SJCRH30 (cell line): ENCODE measurements at places on chromosomes 5 and 9. TPM values are rescaled to one million over a fixed set of nuclear protein-coding genes. Genes with fewer than 3 reads are reported as not detected.

COL5A1 gene
- total RNA-seq = 30.9 and 32.1 TPM in 2 replicates

DNA sequence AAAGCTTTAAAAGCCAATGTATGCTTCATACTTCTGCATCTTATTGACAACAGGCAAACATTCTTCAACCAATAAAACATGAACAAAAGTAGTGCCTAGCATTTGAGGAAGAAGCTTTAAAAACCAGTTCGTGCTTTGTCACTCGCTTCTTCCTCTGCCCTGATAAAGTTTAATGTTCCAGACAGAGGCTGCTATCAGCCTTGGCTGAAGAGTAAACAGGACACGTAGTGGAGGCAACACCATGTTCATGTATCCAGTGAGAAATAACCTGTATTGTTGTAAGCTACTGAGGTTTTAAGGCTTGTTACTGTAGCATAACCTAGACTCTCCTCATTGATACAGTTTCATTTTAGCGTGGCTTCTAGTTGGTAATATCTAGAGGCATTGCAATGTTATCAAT is 3.2 kb upstream of the FUBP3 start:
- no peak for DNase-seq
- H3K27ac ChIP-seq = no peak overlapping the region
- H3K4me3 ChIP-seq = no peak overlapping the region
- H3K27me3 ChIP-seq = no peaks in the 10 kb centered on the region
- H3K4me1 ChIP-seq = no peaks in the 10 kb centered on the region

GRCh38 chr5:142455856-142456255 is 131.0 kb upstream of the SPRY4 start:
- H3K4me3 ChIP-seq = no peak overlapping the region
- no peak for DNase-seq
- no peaks in the 10 kb centered on the region for H3K36me3 ChIP-seq
- H3K27me3 ChIP-seq = no peaks in the 10 kb centered on the region; the same call in 1 of the 2 replicates
- H3K4me1 ChIP-seq = no peaks in the 10 kb centered on the region
- H3K27ac ChIP-seq = no peak overlapping the region

BRD8 gene
- total RNA-seq = 75.2 and 85.5 TPM in 2 replicates
